ENCODE measurements at places on chromosomes 16 and 17.

- peak; percentile 78 for DNase-seq
Measured at GRCh38 chr17:45225964-45226530, 4.4 kb downstream of the FMNL1 start.

- DNase-seq = no peak
Measured at GRCh38 chr17:6670999-6671398, 19.4 kb downstream of the C17orf100 start.

DNA sequence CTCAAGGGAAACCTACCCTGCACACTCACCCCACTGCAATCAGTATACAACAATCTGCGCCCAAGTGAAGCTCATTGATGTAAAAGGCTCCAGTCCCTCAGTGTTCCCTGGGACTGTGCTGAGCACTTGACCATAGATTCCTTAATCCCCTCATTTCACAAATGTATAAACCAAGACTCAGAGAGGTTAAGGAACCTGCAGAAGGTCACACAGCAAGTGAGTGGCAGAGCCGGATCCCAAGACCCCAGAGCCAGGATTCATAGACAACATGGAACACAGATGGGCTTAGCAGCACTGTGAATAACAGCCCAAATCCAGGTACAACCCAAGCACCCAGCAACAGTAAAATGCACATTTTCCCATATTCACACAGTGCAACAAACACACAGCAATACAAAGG is 225.7 kb downstream of the C16orf78 start:
- no peak for DNase-seq

- DNase-seq = no peak
Measured at GRCh38 chr16:50261707-50262235, 4.6 kb upstream of the ADCY7 start.

GRCh38 chr16:1614456-1615102 is 2.4 kb downstream of the CRAMP1 start:
- no peak for DNase-seq

- no peak for DNase-seq
Measured at GRCh38 chr16:80720804-80721371, 83.5 kb downstream of the CDYL2 start.

GRCh38 chr17:28426081-28426519 is 20.1 kb upstream of the SLC46A1 start:
- DNase-seq = no peak

- DNase-seq = no peak
Measured at GRCh38 chr17:16415031-16415924, at the start of gene TRPV2. TRPV2 (plus strand) TSS chr17:16415571; CDS start chr17:16417669, 2,098 bp downstream.

DNA sequence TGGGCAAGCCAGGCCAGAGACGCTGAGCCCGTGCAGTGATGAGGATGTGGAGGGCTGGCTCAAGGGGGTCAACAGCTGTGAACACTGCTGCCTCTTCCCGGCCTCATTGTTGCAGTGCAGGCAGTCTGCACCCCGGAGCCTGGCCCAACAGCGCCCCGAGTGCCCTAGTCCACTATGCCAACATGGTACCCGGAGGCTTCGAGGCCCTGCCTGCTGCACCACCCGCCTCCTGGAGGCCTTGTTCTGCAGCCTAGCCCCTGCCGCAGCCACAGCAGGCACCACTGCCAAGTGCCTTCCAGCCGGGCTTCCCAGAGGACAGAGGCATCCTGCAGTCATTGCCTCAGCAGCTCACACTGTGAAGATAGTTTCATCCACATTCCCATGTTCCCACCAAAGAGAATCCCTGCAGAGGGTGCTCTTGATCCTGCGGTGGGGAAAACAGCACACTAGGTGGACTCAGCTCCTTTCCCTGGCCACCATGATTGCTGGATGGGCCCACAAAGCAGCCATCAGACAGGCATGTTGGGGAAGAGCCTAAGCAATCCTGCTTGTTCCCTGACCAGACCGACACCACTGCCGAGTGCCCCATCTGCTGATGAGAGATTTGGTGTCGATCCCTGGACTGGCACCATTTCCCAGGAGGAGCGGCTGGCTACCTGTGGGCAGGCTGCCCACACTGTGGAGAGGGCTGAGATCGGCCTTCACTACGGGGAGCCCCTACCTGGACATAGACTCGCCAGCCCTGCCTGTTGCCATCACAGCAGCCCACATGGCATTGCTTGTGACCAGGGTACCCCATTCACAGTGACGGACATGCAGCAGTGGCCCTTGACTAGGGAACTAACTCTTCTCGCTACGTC is 44.9 kb downstream of the USP22 start:
- DNase-seq = no peak

DNA sequence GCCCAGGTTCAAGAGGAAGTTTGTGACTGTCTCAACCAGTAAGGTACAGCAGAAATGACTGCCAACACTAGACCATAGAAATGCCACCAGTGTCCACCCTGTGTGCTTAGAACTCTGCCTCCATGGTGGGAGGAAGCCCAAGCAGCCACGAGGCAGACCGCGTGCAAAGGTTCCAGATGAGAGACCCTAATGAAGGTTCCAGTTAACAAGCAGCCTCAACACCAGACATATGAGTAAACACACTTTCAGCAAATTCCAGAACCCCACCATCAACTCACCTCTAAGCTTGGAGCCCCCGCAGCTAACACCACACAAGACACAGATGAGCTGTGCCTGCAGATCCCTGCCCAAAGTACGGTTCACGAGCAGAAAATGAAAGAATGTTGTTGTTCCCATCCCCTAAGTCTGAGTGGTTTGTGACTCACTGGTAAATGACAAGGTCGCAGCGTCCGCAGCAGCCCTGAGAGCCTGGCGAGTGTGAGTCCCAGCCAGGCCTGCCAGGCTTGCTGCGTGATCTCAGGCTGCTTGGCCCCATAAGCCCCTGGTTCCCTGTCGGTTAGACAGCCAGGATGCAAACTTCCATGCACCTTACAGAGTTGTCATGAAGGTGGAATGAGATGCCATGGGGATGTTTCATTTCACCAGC is 193.7 kb downstream of the C16orf95 start:
- no peak for DNase-seq

- no peak for DNase-seq
Measured at GRCh38 chr17:17675416-17675815, 5.8 kb upstream of the RAI1 start.

DNA sequence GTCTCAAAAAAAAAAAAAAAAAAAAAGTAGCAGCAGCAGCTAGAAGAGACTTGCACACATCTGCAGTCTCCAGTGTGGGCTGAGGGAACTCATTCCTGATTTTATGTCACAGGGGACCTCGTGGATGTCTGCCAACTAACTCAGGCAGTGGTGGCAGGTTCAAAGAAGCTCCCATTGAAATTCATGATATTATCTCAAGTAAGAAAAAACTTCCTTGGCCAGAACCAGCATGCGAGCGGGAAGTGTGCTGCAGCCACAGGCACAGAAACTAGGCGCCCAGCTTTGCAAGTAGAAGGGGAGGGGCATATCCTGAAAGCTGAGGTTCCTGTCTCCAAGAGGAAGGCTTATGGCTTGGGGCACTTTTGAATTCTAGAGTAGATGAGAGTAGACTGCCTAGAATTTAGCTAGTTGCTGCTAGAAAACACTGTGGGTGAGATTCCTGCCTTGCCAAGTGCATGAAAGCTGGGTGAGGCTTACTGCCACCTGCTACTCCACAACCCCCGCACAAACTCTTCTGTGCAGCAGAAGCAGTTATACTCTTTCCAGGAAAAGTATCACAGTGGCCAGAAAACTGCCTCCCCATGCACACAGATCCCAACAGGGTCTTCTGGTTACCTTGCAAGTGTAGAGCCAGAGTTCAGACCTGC is 603.8 kb upstream of the CA10 start:
- no peak for DNase-seq

- DNase-seq = no peak
Measured at GRCh38 chr16:27408602-27409031, 6.6 kb downstream of the IL21R start.

DNA sequence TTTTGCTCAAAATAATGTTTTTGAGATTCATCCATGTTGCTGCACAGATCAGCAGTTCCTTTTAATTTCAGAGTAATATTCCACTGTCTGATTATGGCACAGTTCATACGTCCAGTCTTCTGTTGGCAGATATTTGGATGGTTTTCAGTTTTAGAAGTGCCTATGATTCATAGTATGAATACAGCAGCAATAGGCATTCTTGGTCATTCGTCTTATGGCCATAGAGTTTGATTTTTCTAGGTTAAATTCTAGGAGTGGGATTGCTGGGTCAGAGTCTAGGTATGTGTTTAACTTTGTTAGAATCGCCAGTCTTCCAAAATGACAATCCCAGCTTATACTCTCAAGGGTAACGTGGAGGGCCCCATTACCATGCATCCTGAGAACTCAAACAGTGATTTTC is 11.5 kb upstream of the IL34 start:
- DNase-seq = no peak

DNA sequence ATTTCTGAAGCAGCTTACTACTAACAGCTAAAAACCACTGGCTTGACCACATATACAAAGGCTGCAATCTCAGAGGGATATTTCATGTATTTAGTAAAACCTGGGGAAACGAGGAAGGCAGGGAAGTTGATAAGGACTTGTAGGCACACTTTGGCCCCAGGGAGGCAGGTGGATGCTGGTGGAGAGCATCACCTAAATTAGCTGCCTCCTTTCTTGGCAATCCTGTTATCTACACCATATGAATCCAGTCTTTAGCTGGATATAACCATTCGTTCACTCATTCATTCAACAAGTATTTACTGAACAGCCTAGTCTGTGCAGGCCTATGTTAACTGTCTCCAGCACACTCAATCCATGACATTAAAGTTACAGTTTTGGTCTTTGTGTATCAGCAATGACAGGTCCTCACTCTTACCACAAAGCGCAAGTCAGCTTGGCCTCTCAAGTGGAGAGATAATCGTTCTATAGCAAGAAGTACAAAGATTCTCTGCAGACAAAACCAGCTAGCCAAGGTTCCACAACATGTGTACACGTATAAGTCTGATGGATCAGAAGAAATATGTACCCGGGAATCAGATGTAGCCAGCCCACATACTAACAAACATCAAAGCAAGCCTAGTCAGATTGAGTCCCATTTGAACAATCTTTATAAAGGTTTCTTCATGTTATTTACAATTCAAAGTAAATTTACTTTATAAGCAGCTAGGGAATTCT is 10.8 kb downstream of the MRPS23 start:
- DNase-seq = peak; percentile 4

DNA sequence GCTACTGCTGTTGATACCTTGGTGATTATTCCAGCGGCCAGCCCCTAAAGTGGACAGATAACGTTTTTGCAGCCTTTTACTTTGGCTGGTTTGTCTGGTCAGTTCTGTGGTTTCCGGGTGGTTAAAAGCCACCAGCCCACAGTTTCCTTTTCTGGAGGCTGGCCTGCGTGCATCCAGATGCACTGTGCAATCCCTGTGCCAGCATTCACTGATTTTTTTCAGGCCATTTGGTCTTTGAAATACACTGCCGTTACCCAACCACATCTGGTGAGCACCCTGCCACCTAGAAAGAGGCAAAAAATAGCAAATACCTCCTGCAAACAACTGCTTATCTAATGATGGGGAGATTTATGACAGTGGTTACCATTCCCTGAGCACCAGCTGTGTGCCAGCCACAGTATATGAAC is 797 bp downstream of the NUDT7 start:
- DNase-seq = no peak

GRCh38 chr16:85349365-85350145 is 237.3 kb upstream of the CIBAR2 start:
- DNase-seq = no peak

- no peak for DNase-seq
Measured at GRCh38 chr17:55314061-55314783, 49.5 kb downstream of the HLF start.

Measured in ascending aorta (tissue), 2 donors.